Heart right ventricle (tissue), 16 donors: ENCODE measurements at places on chromosomes 7 and 10.

GRCh38 chr7:67422601-67423000 lies 426.0 kb downstream of the TYW1 start:
- H3K4me3 ChIP-seq, result no peak overlapping the region
- no peaks in the 10 kb centered on the region for H3K27me3 ChIP-seq
- H3K27ac ChIP-seq, result no peak overlapping the region
- no peak for DNase-seq
- no peaks in the 10 kb centered on the region for H3K36me3 ChIP-seq

DNA sequence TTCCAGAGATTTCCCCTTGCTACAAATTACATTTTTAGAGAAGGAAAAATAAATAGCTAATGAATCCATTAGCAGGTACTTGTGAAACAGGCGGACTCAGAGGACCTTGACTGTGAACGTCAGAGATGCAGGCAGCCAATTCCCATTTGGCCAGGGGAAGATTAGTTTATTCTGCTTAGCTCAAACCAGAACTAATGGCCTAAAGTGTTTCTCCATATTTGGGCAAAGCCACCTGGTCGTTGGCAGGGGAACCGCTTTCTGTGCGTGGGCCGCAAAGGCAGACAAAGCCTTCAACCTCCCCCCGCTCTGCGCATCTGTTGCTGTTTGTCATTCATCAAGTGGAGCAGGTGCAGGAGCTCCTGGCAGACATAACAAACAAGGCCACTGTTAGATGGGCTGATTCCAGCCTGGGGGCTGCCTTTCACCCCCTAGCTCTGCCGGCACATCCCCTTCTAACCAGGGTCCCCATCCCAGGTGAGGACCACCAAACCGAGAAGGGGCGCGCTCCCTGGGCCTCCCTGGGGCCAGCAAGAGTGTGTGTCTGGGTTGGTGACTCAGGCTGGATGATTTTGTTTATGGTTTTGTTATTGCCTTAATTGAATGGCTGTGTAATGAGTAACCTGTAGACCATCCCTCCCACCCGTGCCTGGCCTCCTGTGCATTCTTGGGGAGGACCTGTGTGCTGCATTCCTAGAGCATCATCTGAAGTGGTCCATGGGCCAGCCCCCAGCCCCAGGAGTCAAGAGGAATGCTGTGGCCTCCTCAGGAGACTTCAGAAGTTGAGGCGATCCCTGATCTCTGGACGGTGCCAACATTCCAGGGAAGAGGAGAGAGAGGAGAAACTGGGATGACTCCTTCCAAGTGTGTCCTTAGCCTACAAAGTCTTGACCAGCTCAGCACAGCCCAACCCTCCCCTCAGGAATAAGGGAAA lies 14.5 kb upstream of the CPA1 start:
- H3K4me3 ChIP-seq, result no peak overlapping the region
- peaks cover 16% of the 10 kb centered on the region for H3K4me1 ChIP-seq
- no peak for DNase-seq
- no peak overlapping the region for H3K27ac ChIP-seq
- no peaks in the 10 kb centered on the region for H3K27me3 ChIP-seq
- no peaks in the 10 kb centered on the region for H3K36me3 ChIP-seq

GRCh38 chr10:17802976-17803375 lies 6.2 kb upstream of the MRC1 start:
- H3K4me1 ChIP-seq, result no peaks in the 10 kb centered on the region
- H3K4me3 ChIP-seq, result no peak overlapping the region
- DNase-seq, result no peak
- no peaks in the 10 kb centered on the region for H3K36me3 ChIP-seq

DNA sequence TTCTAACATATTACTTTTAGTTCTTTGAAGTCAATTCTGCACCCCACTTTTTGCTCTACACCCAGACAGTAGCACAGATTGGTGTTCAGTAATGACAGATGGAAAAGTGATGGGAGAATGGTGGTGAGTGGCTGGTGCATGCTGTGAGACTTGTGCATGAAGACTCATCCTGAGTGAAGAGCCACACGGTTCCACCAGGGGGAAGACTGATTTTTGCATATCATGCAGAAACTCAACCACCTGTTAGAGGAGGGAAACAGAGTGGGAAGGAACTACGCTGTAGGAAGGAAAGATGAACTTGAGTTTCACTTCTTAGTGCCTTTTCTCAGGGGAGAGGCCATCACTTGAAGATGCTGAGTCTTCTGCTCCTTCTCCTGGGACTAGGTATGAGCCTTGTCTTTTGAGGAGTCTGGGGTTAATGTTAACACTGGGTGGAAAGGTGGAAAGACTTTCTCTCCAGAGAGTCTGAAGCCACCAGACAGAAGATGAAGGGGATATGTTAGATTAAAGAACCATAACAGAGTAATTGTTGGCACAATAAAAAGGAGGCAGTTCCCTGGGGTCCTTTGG lies 9.3 kb upstream of the PRSS1 start:
- no peak overlapping the region for H3K4me3 ChIP-seq
- no peaks in the 10 kb centered on the region for H3K27me3 ChIP-seq
- H3K4me1 ChIP-seq, result peaks cover 10% of the 10 kb centered on the region
- DNase-seq, result no peak
- no peaks in the 10 kb centered on the region for H3K36me3 ChIP-seq

- no peak overlapping the region for H3K27ac ChIP-seq
- H3K27me3 ChIP-seq, result no peaks in the 10 kb centered on the region
- H3K4me1 ChIP-seq, result no peaks in the 10 kb centered on the region
- no peak overlapping the region for H3K4me3 ChIP-seq
- peak; percentile 75 for DNase-seq
- no peaks in the 10 kb centered on the region for H3K36me3 ChIP-seq
These were observed 16.1 kb upstream of the LAMB4 start for GRCh38 chr7:108146070-108146842.

- no peaks in the 10 kb centered on the region for H3K4me1 ChIP-seq
- H3K4me3 ChIP-seq, result no peak overlapping the region
- no peaks in the 10 kb centered on the region for H3K36me3 ChIP-seq
- H3K27ac ChIP-seq, result no peak overlapping the region
These were observed 200.4 kb downstream of the RNLS start for GRCh38 chr10:88382699-88383098.

DNA sequence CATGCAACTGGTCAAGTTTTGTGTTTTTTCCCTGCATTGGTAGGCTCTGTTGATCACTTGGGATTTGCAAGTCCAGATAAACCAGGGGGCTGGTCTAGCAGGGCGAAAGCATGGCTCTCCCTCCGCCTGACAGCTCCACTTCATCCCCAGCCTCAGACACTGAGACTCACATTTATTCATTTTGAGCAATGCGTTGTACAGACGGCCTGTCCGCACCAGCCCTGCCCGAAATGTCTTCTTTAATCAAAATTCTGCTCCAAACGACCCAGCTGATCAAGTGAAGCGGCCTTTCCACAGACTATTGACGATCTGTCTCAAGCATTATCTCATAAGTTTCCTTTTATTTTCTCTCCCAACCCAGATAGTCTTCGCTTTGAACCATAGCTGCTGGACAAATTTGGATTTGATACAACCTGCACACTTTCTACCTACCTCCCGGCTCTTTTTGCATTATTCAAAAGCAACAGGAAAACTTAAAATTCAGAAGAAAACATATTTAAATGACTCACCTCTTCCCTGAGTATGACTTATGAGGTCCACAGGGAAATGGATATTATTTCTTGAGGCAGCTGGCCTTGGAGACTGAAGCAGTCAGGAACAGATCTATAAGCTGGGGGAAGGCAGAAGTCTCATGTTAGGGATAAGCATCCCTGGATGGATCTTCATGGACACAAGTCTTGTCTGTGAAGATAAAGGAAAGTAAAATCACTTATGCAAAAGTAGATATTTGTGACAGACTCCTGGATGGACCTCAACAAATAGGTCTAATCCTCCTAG lies 498.9 kb upstream of the MGMT start:
- no peak for DNase-seq
- H3K27ac ChIP-seq, result no peak overlapping the region
- no peaks in the 10 kb centered on the region for H3K36me3 ChIP-seq
- H3K4me1 ChIP-seq, result no peaks in the 10 kb centered on the region
- no peak overlapping the region for H3K4me3 ChIP-seq

GRCh38 chr10:43131256-43131655 lies 7.0 kb upstream of the CSGALNACT2 start:
- DNase-seq, result no peak
- no peaks in the 10 kb centered on the region for H3K27me3 ChIP-seq
- H3K4me3 ChIP-seq, result no peak overlapping the region
- no peaks in the 10 kb centered on the region for H3K36me3 ChIP-seq
- H3K27ac ChIP-seq, result no peak overlapping the region
- no peaks in the 10 kb centered on the region for H3K4me1 ChIP-seq

DNA sequence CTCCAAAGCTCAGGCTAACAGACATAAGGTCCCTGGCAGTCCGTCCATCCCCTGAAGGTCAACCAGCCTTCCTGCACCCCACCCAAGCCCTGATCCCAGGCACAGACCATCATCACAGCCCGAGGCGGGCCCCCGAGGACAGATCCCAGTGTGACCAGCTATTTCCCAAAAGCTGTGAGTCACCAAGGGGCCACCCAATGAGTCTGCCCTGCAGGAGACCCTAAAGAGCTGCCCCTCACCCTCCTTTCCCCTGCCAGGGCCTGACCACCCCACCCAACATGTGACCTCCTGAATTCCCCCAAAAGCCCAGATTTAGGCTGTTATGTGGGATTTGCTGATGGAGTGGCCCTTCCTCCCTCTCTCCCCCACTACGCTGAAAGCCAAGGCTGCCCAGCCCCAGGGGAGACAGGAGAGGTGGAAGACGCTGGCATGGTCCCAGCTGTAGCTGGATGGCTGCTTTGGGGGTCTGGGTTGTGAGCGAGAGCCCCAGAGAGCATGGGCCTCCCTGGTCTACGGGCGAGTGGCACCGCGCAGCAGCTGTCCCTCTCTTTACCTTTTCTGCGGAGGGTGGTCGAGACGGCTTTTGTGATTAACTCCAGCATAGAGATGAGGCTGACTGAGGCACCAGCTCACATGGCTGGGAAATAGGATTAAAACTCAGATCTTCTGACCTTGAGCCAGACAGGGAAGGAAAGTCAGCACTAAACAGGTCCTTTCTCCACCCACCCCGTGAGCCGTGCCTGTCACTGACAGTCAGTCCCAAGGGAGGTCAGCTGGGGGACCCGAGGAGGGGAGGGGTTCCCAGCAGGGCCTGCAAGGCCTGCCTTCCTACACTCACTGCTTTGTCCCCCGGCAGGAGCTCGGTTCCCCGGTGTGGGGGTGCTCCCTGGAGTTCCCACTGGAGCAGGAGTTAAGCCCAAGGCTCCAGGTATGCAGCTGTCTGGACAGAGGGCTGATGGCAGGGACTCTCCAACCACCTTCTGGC lies 16.7 kb downstream of the ELN start:
- no peak for DNase-seq
- H3K4me3 ChIP-seq, result no peak overlapping the region
- H3K36me3 ChIP-seq, result no peaks in the 10 kb centered on the region
- H3K4me1 ChIP-seq, result peaks cover 6% of the 10 kb centered on the region
- peaks cover 3% of the 10 kb centered on the region for H3K27me3 ChIP-seq
- H3K27ac ChIP-seq, result peak overlapping the region; percentile 41

GRCh38 chr10:110556969-110557601 lies 10.4 kb upstream of the SMC3 start:
- no peak overlapping the region for H3K27ac ChIP-seq
- peak; percentile 25 for DNase-seq
- no peaks in the 10 kb centered on the region for H3K4me1 ChIP-seq
- H3K36me3 ChIP-seq, result no peaks in the 10 kb centered on the region
- no peak overlapping the region for H3K4me3 ChIP-seq
- H3K27me3 ChIP-seq, result no peaks in the 10 kb centered on the region

GRCh38 chr10:88642963-88643362 lies 21.3 kb upstream of the LIPF start:
- no peak overlapping the region for H3K4me3 ChIP-seq
- no peaks in the 10 kb centered on the region for H3K4me1 ChIP-seq

DNA sequence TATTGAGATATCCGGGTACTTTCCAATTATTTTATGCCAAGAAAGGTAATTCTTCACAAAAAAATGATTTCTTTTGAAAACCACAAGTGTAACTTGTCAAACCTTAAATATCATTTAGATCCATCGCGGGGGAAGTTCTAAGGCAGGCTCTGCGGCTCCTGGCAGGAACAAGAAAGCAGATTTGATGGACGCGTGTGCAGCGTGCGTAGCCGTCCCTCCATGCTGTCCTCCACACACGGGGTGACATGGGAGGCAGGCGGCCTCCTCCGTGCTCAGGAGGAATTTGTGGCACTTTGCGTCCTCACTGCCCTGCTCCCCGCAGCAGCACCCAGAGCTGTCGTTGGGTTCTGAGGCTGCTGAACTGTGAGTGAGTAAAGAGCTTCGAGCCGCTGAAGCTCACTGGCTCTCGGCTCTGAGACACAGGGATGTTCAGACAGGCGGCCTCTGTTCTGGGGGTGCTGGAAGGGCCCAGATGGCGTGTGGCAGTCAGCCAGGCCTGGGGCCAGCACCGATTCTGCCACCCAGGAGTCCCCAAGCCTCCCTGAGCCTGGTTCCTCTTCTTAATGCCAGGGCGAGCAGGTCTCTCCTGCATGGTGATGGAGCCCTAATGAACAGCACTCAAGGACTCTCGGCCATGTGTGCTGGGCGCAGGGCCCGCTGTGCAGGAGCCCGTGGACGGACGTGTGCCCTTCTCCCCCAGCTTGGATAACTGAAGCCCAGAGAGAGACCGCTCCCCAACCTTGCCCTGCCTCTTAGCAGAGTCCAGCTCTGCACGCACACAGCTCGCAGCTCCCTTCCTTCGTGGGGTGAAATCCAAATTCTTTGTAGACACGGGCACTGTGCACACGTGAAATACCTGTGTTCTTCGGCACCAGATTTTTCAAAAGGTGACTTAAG lies 185.4 kb upstream of the SHH start:
- H3K36me3 ChIP-seq, result no peaks in the 10 kb centered on the region
- H3K27ac ChIP-seq, result no peak overlapping the region
- DNase-seq, result no peak
- peaks cover 10% of the 10 kb centered on the region for H3K27me3 ChIP-seq

DNA sequence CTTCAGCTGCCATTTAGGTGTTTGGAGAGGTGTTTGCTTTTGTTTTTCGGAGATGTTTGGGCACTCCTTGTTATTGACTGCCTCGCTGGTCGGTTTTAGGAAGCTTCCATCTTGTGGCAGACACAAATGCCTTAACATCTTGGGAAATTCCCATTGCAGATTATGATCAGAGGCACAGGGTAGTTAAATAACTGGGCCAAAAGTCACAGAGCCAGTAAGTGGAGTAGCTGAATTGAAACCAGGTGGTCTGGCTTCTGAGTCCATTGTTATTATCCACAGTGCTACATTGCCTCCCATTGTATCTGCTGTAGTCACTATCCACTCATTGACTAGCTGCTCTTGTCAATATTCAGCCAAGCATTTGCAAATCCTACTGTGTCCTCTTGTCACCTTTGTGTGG lies 138.2 kb upstream of the PLPP4 start:
- H3K27me3 ChIP-seq, result no peaks in the 10 kb centered on the region
- no peak overlapping the region for H3K27ac ChIP-seq
- no peaks in the 10 kb centered on the region for H3K4me1 ChIP-seq
- no peaks in the 10 kb centered on the region for H3K36me3 ChIP-seq
- DNase-seq, result no peak

- no peak overlapping the region for H3K4me3 ChIP-seq
- H3K27me3 ChIP-seq, result no peaks in the 10 kb centered on the region
- no peak overlapping the region for H3K27ac ChIP-seq
These were observed 1255.7 kb upstream of the LRRTM3 start for GRCh38 chr10:65670087-65670486.
